Mammary epithelial cell (primary cell): ENCODE measurements at places on chromosomes 16 and 17. TPM values are rescaled to one million over a fixed set of nuclear protein-coding genes. Genes with fewer than 3 reads are reported as not detected.

GRCh38 chr16:22624038-22624799 is 113.5 kb downstream of the NPIPB5 start:
- DNase-seq, result no peak

GRCh38 chr17:49631496-49631895 is 46.4 kb downstream of the SPOP start:
- DNase-seq, result no peak

DNA sequence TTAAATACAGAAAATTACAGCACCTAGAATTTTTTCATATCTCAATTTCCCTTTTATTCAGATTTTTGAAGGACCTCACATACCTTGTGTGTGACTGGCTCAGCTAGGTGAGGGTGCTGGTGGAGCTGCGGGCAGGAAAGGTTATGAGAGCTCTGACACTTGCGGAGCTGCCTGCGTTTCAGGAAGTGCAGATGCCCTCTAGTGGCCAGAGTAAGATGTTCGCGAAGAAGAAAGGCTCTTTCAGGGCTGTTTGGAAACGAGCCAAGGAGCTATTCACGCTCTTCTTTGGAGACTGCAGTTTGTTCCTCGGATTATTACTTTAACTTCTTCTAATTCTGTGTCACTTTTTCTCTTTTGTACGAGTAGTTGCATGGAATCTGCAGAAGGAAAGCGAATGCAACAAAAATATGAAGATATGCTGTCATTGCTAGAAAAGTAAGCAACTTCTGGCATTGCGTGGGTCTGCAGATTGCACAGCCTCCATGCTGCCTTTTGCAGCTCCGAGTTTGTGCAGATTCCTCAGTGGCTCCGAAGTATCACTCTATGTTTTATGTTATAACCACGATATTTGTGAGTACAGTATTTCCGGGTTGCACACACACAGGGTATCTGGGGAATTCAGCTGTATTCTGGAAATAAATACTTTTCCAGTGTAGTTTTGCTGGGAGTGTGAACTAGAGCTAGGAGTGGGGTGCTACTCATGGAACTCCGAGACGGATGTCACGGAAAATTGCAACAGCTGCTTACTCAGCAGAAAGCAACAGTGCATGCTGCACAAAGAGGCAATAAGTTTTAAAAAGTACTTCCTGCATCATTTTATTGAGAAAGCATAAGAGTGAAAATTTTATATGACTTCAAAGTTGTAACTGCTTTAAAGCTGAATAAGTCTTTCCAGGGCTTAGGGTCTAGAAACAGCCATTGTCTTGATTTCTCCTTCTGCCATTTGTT is 46.3 kb downstream of the DNAH9 start:
- DNase-seq, result peak; percentile 40

- DNase-seq, result no peak
Measured at GRCh38 chr17:10739386-10739785, 9.6 kb upstream of the TMEM220 start.

GRCh38 chr17:67717192-67717623 is 528 bp upstream of the NOL11 start:
- DNase-seq, result no peak

GRCh38 chr17:72110942-72111318 is 9.9 kb upstream of the SOX9 start:
- no peak for DNase-seq

Gene EMP2
- total RNA-seq, result 7.4 and 33.3 TPM in 2 replicates

Gene PERCC1
- total RNA-seq, result not detected in 2 replicates

Gene AHSP
- not detected in 2 replicates for total RNA-seq

Gene DHRS7C
- total RNA-seq, result not detected

DNA sequence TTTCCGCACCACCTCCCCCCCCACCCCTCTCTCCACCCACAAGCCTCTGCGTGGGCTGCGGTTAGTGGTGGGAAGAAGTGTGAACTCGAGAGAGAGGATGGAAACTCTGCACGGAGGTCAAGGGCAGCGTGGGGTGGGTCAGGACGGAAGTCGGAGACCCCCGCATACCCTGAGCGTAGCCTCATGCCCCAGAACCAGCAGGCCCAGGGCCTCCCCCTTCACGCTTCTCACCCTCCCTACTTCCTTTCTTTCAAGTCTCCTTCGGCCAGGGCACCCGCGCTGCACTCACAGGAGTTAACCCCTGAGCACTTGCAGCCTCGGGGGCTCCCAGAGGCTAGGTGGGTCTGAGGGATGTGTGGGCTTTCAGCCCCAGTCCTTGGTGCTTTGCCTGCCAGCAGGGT is 9.2 kb downstream of the TBKBP1 start:
- no peak for DNase-seq

Gene EVI2B
- total RNA-seq, result under 0.01 TPM

- no peak for DNase-seq
Measured at GRCh38 chr17:55462711-55463110, 41.1 kb upstream of the MMD start.

Gene PITPNM3
- total RNA-seq, result 16.5 TPM

Gene CA5A
- not detected for total RNA-seq

- peak; percentile 98 for DNase-seq
Measured at GRCh38 chr16:31876951-31877828, 3.6 kb downstream of the ZNF267 start.

Gene ABCA9
- total RNA-seq, result 1.8 TPM

- DNase-seq, result no peak
Measured at GRCh38 chr16:6571044-6571443, 761.6 kb upstream of the RBFOX1 start.

GRCh38 chr16:85984947-85985451 is 86.0 kb downstream of the IRF8 start:
- no peak for DNase-seq

- DNase-seq, result no peak
Measured at GRCh38 chr16:87621976-87622713, 19.8 kb downstream of the JPH3 start.

DNA sequence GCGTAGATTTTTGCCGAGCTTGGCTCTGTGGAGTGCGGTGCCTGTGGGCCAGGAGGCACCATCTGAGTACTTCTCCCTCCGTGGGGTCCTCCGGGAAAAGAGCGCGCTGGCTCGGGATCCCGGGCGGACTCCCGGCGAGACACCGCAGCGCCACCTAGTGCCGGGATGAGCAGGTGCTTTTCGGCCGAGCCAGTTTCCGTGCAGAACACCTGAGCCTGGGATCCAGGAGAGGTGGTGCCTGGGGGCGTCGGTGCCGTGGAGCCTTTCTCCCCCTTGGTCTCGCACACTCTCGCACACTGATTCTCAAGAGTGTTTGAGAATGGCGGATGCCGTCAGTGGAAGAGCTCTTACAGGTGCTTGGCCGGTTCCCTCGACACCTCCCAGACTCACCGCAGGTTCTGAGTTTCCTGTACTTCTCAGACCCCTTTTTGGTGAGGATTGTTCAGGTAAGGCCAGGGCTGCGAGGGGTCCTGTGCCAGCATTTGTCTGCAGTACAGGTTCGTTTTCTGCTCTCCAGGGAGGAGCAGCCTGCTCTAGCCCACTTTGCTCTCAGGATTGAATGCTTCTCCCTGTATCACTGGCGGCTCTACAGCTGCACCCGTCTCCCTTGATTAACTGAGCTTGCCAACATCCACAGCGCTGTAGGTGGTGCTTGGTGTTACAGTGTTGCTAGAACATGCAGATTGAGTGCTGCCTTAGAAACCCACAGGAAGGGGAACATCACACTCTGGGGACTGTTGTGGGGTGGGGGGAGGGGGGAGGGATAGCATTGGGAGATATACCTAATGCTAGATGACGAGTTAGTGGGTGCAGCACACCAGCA is 23.3 kb downstream of the TBCD start:
- no peak for DNase-seq

DNA sequence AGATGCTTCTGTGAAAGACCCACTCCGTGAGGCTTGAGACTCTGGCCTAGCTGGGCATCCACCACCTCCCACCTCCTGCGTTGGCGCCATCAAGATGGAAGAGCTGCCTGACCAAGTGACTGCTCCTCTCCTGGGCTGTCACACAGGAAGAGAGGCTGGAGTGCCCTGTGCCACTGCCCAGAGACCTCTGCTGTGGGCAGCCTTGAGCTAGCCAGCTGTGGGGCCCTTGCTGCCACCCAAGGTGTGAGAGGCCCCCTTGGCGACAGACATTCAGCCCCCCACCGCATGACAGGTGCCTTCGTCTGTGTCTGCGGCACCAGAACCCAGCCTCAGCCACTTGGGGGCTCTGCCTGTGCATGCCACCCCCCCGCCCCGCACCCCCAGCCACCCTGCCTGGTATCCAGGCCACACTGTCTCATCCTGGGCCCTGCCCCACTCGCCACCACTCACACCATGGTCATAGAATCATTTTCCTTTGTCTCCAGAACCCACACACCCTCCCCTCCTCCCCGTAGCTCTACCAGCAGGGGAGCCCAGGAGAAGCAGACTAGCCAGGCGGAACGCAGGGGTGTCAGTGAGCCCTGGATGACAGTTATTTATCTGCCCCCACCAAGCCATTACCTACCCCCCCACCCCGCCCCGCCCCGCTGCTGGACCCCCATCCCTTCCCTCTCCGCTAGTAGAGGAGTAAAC is 120.9 kb upstream of the LHX1 start:
- DNase-seq, result no peak

GRCh38 chr16:67988675-67989074 is 8.4 kb upstream of the DPEP3 start:
- DNase-seq, result no peak

Gene GALNS
- 20.3 and 29.8 TPM in 2 replicates for total RNA-seq

Gene TEKT5
- not detected in 2 replicates for total RNA-seq

GRCh38 chr17:70130289-70130688 is 39.0 kb upstream of the KCNJ2 start:
- no peak for DNase-seq

DNA sequence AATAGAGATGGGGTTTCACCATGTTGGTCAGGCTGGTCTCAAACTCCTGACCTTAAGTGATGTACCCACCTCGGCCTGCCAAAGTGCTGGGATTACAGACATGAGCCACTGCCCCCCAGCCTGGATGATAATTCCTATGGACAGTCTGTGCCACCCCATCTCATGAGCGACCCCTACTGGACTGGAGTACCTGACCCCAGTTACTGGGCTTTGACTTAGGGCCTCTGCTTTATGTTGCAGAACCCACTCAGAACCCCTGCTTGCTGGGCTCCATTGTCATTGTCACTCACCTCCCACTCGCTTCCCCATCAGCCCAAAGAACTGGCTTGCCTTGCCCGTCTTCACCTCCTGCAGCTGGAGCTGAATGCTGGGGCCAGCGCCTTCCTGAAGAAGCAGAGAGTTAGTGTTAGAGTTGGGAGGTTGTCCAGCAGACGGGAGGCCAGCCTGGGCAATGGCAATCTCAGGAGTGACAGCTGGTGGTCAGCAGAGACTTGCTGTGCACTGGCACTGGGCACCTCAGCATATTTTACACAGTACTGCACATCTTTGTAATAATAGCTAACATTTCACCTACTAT is 4.0 kb downstream of the TAC4 start:
- no peak for DNase-seq

DNA sequence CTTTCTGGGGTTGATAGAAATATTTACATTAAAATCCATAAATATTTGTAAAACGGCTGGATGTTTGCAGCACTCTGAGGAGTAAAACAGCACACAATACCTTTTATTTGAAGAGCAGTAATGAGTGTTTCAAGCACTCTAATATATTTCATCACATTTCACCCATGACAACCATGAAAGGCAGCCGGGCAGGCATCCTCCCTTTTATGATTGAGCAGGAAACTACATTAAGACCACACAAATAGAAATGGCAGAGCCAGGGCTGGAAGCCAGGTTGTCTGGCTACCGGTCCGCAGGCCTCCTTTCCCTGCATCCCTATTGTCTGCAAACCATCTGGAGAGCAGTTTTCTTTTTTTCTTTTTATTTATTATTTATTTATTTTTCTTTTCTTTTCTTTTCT is 23.1 kb upstream of the GPRC5C start:
- no peak for DNase-seq

DNA sequence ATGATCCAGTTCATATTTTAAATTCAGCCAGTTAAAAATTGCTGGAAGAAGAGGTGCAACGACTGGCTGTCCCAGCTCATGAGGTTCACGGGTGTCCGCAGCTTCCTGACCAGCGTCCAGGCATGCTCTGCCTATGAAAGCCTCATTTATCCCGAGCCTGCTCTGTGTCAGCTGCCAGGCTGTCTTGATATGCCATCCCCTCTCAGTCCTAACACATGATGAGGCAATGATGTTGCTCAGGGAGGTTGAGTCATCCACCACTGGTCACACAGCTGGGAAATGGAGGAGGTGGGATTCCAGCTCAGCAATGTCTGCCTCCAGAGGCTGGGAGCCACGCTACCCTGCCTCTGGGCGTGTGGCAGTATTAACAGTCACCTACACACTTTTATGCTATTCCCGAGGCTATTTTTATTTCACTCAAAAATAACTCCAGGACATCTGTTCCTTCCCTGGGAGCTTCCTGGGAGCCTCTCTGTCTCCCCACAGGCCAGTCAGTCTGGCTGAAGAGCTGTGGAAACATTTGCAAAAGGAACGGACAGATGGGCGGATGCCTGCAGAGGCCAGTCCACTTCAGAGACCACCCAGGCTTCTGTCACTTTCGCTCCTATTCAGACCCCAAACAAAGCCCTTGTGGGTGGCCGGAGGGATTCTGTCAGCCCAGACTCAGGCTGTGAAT is 22.5 kb downstream of the RAB11FIP4 start:
- peak; percentile 82 for DNase-seq

Gene HS3ST3B1
- 2.0 and 4.0 TPM in 2 replicates for total RNA-seq

GRCh38 chr16:81798311-81799137 is 19.4 kb downstream of the PLCG2 start:
- DNase-seq, result no peak

Gene IKZF3
- not detected for total RNA-seq

- DNase-seq, result no peak
Measured at GRCh38 chr16:255183-255582, 20.6 kb downstream of the RGS11 start.

- DNase-seq, result no peak
Measured at GRCh38 chr17:14827396-14827919, 437.7 kb downstream of the PMP22 start.

Gene SEC14L5
- under 0.01 TPM for total RNA-seq
